ENCODE measurements at places on chromosomes 11 and 22.

DNA sequence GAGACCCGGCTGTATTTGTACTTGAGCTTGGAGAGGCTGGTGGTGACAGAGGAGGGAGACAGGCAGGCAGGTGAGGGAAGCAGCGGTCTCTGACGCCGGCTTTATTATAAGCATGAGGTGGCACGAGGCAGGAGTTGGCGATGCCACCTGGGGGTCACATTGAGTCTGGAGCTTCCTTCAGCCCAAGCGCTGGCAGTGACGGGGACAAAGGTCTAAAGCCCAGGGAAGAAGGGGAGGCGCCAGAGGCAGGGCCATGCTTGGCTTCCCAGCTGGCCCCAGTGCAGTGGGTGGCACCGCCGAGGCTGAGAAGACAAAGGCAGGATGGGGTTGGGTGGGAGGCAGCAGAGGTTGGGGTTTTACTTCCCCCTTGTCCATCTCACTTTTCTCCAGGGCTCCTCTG is 4.5 kb downstream of the FXYD2 start:
- DNase-seq = no peak

GRCh38 chr11:117781627-117782026 is 15.4 kb downstream of the DSCAML1 start:
- no peak for DNase-seq

GRCh38 chr11:105181521-105181920 is 42.0 kb upstream of the CARD18 start:
- DNase-seq = no peak

- no peak for DNase-seq
These were observed 36.3 kb downstream of the ASRGL1 start for GRCh38 chr11:62373464-62374119.

GRCh38 chr11:112762707-112763090 is 198.5 kb upstream of the NCAM1 start:
- no peak for DNase-seq

DNA sequence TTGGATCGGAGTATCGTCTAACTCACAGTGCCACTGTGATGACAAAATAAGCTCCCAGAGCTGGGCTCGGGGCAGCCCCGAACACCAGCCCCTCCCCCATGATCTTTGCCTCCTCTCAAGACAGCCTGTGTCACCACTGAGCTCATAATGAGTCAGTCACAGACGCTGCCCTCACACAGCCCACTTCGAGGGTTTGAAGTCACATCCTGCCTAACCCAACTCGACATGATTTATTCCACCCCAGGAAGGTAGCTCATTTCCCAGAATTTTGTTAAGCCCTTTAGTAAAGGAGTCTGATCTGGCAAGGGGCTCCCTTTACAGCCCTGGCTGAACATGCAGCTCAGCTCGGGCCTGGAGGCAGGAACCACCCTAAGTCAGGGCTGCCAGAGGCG is 22.8 kb downstream of the MYH9 start:
- DNase-seq = peak; percentile 76

DNA sequence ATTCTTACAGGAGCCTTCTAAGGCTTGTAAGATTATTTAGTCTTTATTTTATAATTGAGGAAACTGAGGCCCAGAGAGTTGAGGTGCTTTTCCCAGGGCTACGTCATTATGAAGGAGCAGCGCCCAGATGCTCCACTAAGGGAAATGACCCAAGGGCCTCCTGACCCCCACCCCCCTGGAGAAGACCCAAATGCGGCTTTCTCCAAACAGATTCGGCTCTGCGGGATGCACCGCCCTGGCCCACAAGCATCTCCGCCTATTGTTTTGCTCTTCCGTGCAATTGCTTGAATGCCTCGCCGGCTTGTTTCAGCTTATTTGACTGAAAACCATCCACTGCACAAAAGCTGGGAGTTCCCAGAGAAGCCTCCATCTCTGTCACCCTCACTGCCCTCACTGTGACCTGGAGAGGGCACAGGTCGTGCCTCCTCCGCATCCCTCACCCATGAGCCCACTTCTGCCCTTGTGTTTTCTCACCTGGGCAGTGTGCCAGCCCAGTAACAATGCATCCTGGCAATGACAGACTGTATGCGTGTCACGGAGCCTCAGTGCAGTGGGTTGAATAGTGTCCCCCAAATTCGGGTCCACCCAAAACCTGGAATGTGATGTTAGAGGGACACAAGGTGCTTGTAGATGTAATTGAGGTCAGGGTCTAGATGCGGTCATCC is 790.2 kb downstream of the TBC1D22A start:
- no peak for DNase-seq

GRCh38 chr11:111019451-111019850 is 226.1 kb upstream of the POU2AF2 start:
- DNase-seq = no peak

- DNase-seq = no peak
These were observed 333.3 kb downstream of the FAT3 start for GRCh38 chr11:92557879-92558278.

- DNase-seq = peak; percentile 43
These were observed 548.0 kb downstream of the ETS1 start for GRCh38 chr11:128039140-128040021.

DNA sequence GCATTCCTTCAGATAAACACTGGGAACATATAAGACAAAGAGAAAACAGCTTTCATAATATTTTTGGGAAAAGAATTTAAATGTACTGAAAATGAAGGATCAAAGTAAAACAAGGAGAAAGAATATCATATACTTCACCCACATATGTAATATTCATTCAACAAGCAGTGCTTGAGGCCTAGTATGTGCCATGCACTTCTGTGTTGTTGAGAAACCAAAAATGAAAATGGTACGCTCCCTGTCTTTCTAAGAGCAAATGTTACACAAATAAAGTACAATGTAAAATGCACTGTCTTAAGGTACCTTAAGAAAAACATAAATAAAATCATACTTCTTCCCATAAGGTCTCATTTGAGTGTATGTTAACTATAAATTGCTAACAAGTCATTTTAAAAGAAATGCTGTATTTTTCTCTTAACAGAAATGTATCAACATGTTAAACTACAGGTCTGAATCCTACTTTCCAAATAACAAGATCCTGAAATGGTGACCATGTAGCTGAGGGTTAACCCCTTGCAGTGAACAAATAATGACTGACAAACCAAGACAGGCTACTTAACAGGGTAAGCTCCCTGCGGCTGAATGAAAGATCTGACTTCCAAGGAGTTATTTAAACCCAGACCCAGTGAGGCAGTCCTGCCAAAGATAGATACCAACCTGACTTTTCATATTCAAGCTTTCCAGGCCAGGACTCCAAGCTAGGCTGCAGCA is 377.6 kb downstream of the DCDC1 start:
- no peak for DNase-seq

DNA sequence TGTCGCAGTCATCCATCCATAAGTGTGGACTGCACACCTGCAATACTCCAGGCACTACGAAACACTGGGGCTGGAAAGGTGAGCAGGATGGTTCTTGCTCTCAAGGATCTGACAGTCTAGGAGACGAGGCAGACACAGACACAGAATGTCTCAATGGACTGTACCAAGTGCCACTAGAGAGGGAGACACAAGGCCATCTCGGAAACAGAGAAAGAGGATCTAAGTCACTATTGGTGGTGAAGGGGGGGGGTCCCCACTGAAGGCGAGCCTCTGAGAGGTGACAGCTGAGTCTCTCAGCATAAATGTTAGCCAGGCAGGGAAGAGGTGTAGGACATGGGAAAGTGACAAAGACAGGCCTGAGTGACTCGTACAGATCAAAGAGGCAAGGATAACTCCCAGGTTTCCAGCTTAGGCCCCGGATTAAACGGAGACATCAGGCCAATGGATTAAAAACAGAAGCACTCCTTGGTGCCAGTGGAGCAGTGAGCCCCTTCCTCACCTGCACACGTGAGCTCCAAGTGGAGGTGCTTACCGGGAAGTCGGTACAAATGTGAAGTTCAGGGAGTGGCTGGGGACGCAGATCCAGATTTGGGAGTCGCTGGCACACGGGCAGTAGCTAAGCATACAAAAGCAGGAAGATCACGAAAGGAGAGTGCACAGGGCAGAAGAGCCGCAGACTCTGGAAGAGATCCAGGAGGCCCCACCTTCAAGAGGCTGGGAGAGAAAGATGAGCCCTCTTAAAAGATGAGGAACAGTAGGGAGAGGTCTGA is 117.2 kb downstream of the MICAL3 start:
- no peak for DNase-seq

DNA sequence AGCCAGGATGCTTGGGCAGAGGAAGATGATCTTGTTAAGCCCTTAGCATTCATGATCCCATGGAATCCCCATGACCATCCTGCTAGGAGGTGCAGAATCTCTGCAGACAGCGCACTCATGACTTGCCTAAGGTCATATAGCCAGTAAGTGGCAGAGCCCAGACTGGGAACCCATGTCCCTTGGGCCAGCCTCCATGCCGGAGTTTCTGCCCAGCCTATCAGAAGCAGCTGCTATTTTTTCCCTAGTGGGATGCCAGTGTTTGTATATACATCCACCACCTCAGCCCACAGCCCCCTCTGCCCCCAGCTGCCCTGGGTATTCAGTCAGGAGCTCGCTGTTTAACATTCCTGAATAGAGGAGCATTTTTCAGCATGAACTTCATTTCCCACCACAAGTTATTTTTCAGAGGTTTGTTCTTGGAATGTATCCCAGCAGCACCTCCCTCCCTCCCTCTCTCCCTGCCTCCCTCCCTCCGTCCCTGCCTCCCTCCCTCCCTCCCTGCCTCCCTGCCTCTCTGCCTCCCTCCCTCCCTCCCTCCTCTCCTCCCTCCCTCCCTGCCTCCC is 34.4 kb upstream of the SUSD2 start:
- no peak for DNase-seq

DNA sequence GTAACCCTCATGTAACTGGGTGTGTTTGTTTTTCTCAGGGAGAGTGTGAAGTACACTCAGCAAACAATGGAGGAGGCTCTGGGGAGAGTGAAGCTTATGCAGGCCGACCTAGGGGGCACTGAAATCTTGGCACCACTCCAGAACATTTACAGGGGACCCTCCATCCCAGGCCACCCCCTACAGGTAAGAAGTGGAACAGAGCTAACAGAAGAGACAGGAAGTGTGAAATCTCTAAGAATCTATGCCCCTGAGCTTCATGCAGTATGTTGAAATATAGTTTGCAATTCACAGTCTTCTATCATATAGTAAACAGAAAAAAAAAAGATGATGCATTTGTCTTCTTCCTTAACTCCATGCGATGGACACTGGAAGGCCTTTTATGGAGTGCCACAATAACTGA is 8.4 kb downstream of the VWA5A start:
- no peak for DNase-seq

DNA sequence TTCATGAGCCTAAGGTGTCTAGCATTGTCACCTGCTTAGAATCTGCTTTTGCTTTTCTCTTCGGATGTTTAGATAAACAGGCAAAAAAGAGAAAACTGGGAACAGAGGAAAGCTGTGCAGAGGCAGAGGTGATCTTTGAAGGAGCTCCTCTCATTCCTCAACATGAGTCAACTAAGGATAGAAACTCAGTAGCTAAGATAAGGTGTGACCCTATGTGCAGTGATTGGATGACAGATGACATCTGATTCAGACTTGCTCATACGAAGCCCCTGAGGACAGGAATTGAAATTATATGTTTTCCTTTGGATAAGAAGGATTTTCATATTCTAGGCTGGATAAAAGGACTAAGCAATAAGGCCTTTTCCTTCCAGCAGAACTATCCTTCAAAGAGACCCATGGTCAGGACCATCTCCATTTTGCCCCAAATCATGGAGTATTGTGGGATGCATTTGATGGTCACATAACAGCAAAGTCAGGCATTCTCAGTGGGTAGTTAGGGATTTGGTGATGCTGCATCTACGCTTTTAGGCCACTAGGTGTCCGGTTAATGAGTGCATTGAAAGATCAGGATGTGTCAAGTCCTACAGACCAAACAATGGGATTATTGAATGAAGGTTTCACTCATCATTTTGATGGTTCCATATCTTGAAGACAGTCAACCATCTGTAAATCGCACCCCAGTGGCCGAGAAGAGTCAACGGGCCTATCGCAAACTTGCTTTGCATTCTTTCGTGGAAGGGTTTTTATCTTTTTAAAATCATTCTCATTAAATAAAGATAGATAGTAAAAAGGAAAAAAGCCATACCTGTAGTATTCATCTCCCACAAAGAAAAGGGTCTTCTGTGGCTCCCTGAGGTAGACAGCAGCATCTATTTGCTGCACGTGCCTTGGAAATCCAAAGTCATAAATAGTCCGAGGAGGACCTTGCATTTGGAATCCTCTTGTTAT is 32.2 kb downstream of the MMP20 start:
- DNase-seq = no peak

DNA sequence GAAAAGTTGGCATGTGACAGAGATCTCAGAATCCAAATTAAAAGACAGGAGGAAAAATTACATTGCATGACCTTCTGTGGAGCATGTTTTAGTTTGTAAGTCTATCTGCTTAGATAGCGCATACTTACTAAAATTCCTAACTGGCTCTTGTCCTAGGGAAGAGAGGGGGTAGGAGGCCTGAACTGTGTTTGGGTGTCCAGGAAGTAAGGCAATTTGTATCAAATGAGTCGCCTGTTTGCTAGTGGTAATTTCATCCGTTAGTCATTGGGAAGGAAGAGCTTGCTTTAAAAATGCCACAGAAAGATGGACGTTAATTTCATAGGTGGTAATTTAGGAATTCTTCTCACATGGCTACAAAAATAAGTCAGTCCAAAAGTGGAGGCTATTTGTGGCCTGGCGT is 18.5 kb downstream of the GRK3 start:
- no peak for DNase-seq

DNA sequence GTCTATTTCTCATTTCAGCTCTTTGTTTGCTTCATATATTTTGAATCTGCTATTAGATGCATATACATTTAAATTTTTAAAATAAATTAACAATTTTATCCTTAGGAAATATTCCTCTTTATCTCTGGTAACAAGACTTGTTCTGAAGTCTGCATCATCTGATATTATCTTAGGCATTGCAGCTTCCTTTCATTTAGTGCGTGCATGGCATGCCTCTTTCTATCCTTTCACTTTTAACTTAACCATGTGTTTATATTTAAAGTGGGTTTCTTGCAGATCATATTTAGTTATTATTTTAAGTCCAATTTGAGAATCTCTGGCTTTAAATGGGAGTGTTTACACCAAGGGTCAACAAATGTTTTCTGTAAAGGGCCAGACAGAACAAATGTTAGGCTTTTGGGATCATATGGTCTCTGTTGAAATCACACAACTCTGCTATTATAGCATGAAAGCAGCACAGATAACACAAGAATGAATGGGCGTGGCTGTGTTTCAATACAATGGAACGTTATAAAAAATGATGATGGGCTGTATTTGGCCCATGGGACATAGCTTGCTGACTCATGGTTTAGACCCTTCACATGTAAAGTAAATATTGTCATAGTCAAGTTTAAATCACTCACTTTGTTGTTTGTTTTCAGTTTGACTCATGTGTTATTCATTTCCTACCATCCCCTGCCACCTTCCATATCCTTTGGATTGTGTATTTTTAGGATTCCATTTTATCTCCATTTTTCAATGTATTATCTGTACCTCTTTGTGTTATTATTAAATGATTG is 83.9 kb upstream of the SNX19 start:
- no peak for DNase-seq

GRCh38 chr11:532986-533585 is 2.3 kb downstream of the HRAS start:
- no peak for DNase-seq

All from stimulated activated CD8-positive, alpha-beta memory T cell treated with anti-CD3 and anti-CD28 coated beads, Interleukin-7, amount 100 ng/mL, for 24 hours (primary cell).